ENCODE measurements at places on chromosomes 2 and 18. TPM values are rescaled to one million over a fixed set of nuclear protein-coding genes. Genes with fewer than 3 reads are reported as not detected.
A peak's percentile ranks its signal among the peaks of the same experiment; 100 is the strongest.

Gene SAG
- not detected for total RNA-seq

DNA sequence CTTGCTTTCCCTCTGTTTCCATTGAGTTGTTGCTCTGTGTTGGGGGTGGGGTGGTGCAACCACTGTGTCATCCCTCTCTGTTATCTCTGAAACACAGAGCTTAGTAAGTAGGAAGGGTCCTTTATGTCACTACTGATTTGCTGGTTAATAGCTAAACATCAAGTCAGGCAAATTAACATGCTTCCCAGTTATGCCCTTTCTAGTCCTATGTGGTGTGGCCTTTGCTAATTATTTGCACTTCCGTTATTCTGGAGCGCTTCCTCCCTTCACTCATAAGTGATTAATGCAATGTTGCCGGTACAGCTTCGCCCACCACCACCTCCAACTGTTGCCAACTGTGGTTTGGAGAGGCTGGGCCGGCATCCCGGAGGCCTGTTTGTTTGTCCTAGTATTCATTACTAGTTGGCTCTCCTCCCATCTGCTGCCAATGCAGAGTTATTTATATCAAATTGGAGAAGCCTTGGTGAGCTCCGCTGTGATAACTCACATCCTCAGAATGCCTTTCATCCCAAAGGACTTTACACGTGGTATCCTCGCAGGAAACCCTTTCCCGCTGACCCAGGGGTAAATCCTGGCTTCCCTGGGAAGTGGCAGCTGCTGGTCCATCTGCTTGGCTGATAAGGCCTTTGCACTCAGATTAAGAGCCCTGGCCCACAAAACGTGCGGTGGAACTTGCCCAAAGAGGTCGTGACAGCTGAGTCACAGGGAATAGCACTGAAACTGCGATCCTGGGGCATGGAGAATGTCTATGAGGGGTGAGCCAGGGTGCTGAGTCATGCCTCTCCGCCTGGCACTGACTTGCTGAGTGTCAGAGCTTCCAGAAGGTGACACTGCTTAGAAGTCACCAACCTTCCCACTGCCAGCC, 72.0 kb upstream of the ZCCHC2 start:
- H3K4me3 ChIP-seq: peak overlapping the region; percentile 17
- H3K27ac ChIP-seq: peak overlapping the region; percentile 78
- H3K36me3 ChIP-seq: no peaks in the 10 kb centered on the region
- no peaks in the 10 kb centered on the region for H3K27me3 ChIP-seq
- DNase-seq: peak; percentile 63

DNA sequence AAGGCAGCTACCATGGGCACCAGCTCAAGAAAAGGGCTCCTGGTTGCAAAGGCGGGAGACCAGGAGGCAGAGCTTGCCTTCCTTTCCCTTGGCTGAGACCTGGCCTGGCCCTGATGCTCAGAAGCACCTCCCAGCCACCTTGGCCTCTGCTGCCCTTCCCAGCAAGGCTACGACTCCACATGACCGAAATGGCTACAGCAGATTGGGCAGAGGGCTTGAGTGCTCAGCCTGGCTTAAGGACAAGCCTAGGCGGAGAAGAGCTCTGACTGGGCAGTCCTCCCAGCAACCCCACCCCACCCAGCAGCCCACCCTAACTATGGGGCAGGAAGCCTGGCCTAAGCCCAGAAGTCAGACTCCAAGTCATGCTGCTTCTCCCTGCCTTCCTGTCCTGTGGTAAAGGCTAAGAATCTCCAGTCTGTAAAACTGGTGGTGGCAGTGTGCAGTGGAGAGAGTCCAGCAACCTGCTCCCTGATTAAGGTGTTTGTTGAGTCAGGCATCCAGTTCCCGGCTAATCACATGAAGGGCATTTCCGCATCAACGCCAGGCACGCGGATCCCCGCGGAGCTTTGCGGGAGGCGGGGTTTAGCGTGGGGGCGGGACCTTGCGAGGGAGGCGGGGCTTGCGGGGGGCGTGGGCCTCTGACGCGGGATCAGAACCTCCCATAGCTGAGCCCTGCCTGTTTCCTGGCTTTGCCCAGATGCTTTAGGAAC, 256.0 kb downstream of the BCL11A start:
- H3K4me3 ChIP-seq: no peak overlapping the region
- DNase-seq: no peak
- no peaks in the 10 kb centered on the region for H3K27me3 ChIP-seq
- no peak overlapping the region for H3K27ac ChIP-seq
- no peaks in the 10 kb centered on the region for H3K36me3 ChIP-seq

Gene FNDC4
- total RNA-seq: 1.7 TPM

DNA sequence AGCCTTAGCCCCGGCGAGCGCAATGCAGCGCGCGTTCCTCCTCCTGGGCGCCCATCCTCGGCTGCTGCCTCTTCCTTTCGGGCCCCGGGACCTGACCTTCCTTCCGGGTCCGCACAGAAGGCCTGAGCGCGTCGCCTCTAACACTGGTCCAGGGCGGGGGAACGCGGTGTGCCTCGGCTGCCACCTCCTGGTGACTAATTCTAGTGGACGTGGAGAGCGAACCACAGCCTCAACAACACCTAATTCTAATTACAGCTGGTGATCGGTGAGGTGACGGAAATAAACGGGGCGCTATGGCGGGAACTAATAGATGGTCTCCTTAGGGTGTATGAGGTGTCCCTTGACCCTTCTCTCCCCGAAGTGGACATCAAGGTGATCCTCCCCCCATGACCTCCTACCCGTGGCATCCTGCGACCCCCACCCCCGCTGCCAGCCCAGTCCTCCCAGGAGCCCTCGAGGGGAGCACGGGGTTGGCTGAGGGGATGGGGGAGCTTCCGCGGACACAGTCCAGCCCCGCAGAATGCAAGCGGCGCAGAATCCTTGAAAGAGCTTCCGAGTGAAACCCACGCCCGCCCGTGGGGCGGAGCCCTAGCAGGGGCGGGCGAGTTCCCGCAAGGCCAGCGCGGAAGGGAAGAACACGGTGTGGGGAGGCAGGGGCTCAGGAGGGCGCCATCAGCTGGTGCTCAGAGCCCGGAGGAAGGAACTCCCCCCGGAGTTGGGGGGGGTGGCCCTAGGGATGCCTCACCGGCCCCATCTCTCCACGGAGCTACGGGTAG, 12.8 kb upstream of the HMSD start:
- H3K36me3 ChIP-seq: no peaks in the 10 kb centered on the region
- no peak overlapping the region for H3K27ac ChIP-seq
- DNase-seq: peak; percentile 81

- no peaks in the 10 kb centered on the region for H3K36me3 ChIP-seq
- H3K4me3 ChIP-seq: no peak overlapping the region
- peaks cover 11% of the 10 kb centered on the region for H3K27me3 ChIP-seq
- no peak for DNase-seq
- H3K27ac ChIP-seq: no peak overlapping the region
- no peaks in the 10 kb centered on the region for H3K4me1 ChIP-seq
Observed at GRCh38 chr2:231422056-231422455, 26.5 kb downstream of the B3GNT7 start.

DNA sequence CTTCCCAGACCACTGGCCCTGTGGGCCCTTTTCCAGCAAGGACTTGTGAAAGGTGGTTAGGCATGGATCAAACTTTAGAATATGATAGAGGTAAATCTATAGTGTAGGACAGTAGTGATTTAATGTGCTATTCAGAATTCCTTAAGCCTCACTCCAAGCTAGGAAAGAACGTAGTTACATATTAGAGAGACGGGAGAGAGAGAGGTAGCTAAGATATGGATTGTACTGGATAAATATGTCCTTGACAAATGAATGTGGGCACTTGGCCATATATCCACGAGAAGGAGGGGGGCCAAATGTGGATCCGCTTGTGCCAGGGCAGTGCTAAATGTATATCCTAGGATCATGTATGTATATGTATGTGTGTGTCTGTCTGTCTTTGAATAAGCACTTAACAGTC, 6.5 kb downstream of the KCNJ3 start:
- H3K27me3 ChIP-seq: peaks cover 3% of the 10 kb centered on the region
- no peak for DNase-seq
- no peaks in the 10 kb centered on the region for H3K4me1 ChIP-seq
- H3K4me3 ChIP-seq: no peak overlapping the region

Gene MAB21L4
- total RNA-seq: not detected

- H3K4me3 ChIP-seq: no peak overlapping the region
- H3K27me3 ChIP-seq: no peaks in the 10 kb centered on the region
- DNase-seq: no peak
- no peak overlapping the region for H3K27ac ChIP-seq
Observed at GRCh38 chr2:197559681-197560080, 43.8 kb downstream of the MOB4 start.

Gene CCL20
- total RNA-seq: not detected

Gene CCDC85A
- total RNA-seq: 4.4 TPM

- no peak overlapping the region for H3K4me3 ChIP-seq
- no peaks in the 10 kb centered on the region for H3K27me3 ChIP-seq
- DNase-seq: no peak
- H3K4me1 ChIP-seq: peaks cover 34% of the 10 kb centered on the region
- peaks cover 83% of the 10 kb centered on the region for H3K36me3 ChIP-seq
Observed at GRCh38 chr2:101843471-101843870, 146.0 kb downstream of the MAP4K4 start.

GRCh38 chr2:169031202-169031601, at the start of gene ABCB11:
TSS of gene ABCB11 (minus strand) at chr2:169031324. CDS start at chr2:169018125, 13,199 bp downstream.
- no peaks in the 10 kb centered on the region for H3K27me3 ChIP-seq
- DNase-seq: no peak
- no peak within 1 kb of the TSS for H3K27ac ChIP-seq
- no peaks in the 10 kb centered on the region for H3K4me1 ChIP-seq

DNA sequence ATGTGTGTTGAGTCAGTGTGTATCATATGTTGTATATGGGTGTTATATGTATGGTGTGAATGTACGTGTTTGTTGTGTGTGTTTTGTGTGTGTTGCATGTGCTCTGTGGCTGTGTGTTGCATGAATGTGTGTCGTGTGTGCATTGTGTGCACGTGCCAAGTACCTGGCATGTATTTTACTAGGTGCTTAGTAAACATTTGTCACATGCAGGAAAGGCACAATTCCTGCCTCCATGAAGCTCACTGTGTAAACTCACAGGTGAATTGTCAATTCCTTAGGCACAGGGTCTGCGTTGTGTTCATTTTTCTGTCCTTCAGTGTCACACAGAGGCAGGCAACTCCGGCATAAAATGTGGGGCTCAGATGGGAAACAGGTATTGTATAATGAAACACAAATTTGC, 22.3 kb upstream of the IL1R1 start:
- H3K36me3 ChIP-seq: no peaks in the 10 kb centered on the region
- no peak overlapping the region for H3K27ac ChIP-seq
- no peak for DNase-seq
- peaks cover 24% of the 10 kb centered on the region for H3K4me1 ChIP-seq
- H3K27me3 ChIP-seq: no peaks in the 10 kb centered on the region

- DNase-seq: peak; percentile 17
- H3K36me3 ChIP-seq: no peaks in the 10 kb centered on the region
- no peaks in the 10 kb centered on the region for H3K27me3 ChIP-seq
- H3K4me1 ChIP-seq: peaks cover 10% of the 10 kb centered on the region
- peak overlapping the region; percentile 80 for H3K27ac ChIP-seq
Observed at GRCh38 chr2:189178726-189179569, 613 bp downstream of the COL5A2 start.

DNA sequence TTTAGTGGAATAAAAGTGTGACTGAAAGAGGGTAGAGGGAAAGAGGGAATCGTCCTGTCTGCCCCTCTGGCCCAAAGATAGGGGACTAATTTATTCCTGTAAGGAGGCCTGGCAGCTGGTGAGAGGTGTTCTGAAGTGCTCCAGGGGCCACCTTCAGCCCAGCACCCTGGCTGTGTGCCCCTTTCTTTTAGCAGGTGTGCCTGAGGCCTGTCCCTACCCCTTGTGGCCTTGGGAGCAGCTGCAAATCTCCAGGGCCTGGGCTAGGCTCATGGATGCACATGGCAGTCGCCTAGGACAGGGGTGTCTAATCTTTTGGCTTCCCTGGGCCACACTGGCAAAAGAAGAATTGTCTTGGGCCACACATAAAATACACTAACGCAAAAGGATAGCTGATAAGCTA, 37.3 kb downstream of the FHOD3 start:
- H3K27ac ChIP-seq: peak overlapping the region; percentile 53
- H3K4me3 ChIP-seq: no peak overlapping the region
- no peaks in the 10 kb centered on the region for H3K27me3 ChIP-seq
- DNase-seq: no peak
- H3K36me3 ChIP-seq: no peaks in the 10 kb centered on the region
- H3K4me1 ChIP-seq: peaks cover 78% of the 10 kb centered on the region

DNA sequence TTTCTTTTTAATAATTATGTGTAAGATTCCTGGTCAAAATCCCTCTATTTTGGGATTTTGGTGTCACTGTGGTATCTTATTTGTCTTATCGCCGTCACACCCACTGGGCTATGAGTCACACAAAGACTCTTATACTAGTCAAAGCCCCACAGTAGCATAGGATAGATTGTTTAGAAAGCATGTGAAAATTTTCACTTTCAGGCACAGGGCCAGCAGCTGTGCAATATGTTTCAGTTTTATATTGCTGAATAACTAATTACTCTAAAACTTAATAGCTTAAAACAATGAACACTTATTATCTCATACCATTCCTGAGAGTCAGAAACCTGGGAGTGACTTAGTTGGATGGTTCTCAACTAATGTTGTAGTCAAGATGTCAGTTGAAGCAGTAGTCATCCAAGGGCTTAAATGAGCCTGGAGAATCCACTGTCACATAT, 24.0 kb downstream of the CFAP210 start:
- no peak overlapping the region for H3K4me3 ChIP-seq
- no peak for DNase-seq
- H3K4me1 ChIP-seq: peaks cover 3% of the 10 kb centered on the region
- H3K36me3 ChIP-seq: no peaks in the 10 kb centered on the region
- no peaks in the 10 kb centered on the region for H3K27me3 ChIP-seq

GRCh38 chr18:27599202-27599829, 414.2 kb upstream of the CHST9 start:
- H3K36me3 ChIP-seq: no peaks in the 10 kb centered on the region
- no peak for DNase-seq
- no peaks in the 10 kb centered on the region for H3K27me3 ChIP-seq

DNA sequence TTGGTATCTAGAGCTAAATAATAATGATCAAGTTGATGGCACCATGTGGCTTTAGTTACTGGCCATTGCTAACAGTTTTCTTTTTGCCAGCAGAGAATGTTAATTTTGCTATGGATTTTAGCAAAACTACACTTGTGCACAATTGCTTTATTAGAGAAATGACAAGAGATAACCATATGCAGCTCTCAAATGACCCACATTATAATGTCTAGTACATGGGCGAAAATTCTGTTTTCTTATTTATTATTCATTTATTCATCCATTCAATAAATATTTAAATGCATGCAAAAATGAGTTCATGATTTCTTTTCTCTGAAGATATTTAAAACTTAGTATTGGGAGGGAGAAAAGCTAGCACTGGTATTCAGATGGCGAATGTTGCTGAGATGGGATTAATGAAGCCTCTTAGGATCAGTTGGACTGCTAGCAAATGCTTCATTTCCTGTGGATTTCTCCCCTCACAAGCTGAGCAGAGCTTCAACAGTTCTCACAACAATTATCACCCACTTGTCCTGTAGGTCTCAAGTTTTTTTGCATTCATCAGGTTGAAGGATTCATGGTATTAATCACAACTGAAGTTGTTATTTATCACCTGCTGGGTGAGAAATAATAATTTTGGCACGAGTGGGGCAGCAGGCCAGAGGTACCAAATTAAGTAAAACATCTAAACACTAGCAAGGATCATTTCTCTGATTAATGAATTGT, 95.2 kb downstream of the MTX2 start:
- H3K27me3 ChIP-seq: no peaks in the 10 kb centered on the region
- no peak overlapping the region for H3K27ac ChIP-seq
- H3K4me3 ChIP-seq: no peak overlapping the region
- no peaks in the 10 kb centered on the region for H3K4me1 ChIP-seq
- DNase-seq: no peak
- H3K36me3 ChIP-seq: no peaks in the 10 kb centered on the region

Gene RAB27B
- total RNA-seq: 0.16 TPM

GRCh38 chr2:86211033-86211795, 12.0 kb downstream of the MRPL35 start:
- H3K27ac ChIP-seq: no peak overlapping the region
- H3K4me3 ChIP-seq: no peak overlapping the region
- no peaks in the 10 kb centered on the region for H3K27me3 ChIP-seq
- H3K36me3 ChIP-seq: peaks cover 77% of the 10 kb centered on the region
- peaks cover 21% of the 10 kb centered on the region for H3K4me1 ChIP-seq
- DNase-seq: no peak

Gene NT5C1B
- not detected for total RNA-seq

Data from left ventricle myocardium inferior (tissue), 1 donor.